Effector CD8-positive, alpha-beta T cell (primary cell): ENCODE measurements at places on chromosomes 5 and 9.

GRCh38 chr5:156386976-156387375 lies 60.0 kb downstream of the SGCD start:
- no peak for DNase-seq

DNA sequence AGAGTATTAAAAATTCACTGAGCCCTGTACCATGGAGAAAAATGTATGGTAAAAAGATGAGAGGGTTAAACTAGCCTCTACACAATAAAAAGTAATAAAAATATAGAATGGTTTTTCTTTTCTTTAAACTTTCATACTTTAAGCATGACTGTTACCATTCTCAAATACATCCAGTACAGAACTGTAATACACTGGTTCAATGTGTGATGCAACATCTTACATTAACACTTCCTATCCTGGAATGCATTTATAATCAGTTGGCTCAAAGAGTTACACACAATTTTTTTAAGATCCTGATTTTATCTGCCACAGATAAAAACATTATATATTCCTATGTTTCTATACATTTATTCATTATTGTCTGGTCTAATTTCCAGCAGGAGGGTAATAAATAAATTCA lies 4.7 kb downstream of the GNAQ start:
- no peak for DNase-seq

DNA sequence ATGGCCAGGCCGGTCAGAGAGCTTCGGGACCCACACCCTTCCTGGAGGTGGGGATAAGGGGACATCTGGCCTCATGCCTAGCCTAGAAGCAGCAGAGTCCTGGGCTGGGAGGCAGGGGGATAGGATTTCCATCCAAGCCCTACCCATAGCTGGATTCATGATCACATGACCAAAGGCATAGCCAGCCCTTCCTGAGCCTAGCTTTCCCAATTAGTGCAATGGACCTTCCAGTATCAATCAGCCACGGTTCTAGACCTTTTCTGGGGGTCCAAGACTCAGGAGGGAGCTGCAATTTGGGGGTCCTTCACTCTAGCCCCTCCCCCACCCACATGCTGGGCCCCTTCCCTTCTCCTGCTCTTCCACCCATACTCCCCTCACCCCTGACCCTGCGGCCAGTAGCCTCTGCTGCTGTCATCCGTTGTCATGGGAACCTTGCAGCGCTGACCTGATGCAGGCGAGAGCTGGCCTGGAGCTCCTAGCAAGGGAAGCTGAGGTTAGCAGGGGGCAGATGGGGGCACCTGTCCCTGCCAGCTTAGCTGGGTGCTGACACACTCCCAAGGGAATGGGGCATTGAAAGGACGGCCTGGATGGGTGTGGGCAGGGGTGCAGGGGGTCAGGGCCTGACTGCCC lies 44.6 kb downstream of the CXXC5 start:
- DNase-seq = no peak

DNA sequence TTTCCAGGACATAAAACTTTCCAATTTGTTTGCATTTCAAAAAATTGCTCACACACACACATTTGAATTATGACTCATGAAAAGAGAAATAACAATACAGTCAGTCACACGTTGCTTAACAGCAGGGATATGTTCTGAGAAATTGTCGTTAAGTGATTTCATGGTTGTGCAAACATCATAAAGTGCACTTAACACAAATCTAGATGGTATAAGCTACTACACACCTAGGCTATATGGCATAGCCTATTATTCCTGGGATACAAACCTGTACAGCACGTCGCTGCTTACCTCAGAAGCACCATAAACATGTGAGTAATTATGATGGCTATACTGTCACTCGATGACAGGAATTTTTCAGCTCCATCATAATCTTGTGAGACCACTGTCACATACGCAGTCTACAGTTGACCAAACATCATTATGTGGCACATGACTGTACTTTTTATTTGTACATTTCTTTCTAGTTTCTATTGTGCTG lies 378.2 kb downstream of the ACTL7B start:
- DNase-seq = no peak

- no peak for DNase-seq
Measured at GRCh38 chr5:171258737-171259415, 50.2 kb upstream of the TLX3 start.

DNA sequence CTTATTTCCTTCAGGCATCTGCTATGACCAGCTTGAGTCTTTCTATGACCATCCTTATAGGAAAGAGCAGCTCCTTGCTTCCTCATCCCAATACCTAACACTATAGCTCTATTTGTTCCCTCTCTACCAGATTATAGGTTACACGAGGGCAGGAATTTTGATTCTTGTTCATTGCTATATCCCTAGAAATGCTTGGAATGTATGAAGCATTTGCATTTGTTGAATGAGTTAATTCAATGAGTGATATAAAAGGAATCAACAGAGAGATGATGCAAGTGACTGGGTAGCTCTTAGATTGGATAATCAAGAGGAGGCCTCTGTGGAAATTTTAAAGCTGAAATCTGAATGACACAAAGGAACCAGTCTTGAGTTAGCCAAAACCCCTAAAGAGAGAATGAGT lies 13.9 kb downstream of the ZCCHC9 start:
- DNase-seq = no peak
